ENCODE measurements at places on chromosomes 11 and 22.

- no peak for DNase-seq
These were observed 10.8 kb downstream of the EHF start for GRCh38 chr11:34631737-34632104.

GRCh38 chr22:46754110-46754799, 8.2 kb upstream of the TBC1D22A start:
- no peak for DNase-seq

GRCh38 chr11:121958323-121958970, 157.6 kb downstream of the BLID start:
- DNase-seq: no peak

- no peak for DNase-seq
These were observed 12.7 kb upstream of the TMEM218 start for GRCh38 chr11:125123947-125124617.

GRCh38 chr11:114061681-114062049, 2.2 kb downstream of the ZBTB16 start:
- no peak for DNase-seq

- no peak for DNase-seq
These were observed 17.2 kb upstream of the BMAL1 start for GRCh38 chr11:13260201-13260962.

DNA sequence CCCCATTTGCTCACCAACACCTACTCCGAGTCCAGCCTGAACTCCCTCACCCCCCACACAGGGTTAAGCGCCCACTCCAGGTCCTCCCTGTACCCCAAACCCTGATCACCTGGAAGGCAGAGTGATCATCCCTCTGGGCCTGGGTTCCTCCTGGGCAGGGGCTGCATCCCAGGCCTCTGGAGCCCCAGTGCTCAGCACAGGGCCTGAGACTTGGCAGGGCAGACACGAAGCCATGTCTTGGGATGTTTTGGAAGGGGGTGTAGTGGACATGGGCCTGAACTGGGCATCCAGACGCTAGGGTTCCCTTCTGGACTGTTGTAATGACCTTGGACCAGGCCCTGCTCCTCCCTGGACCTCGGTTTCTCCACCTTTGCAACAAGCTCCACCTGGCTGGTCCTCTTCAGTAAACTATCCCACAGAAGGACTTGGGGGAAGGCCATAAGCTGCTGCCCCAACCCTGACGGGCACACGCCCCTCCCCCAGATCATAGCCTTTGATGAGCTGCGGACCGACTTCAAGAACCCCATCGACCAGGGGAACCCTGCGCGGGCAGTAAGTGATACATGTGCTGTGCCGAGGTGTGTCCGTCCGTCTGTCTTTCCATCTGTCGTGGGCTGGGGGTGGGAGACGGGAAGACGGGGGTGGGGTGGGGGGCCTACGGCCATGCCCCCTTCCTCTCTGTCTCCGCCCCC, 3.9 kb downstream of the CNIH2 start:
- DNase-seq: no peak

- no peak for DNase-seq
These were observed 7.8 kb downstream of the SLCO2B1 start for GRCh38 chr11:75158696-75159150.

GRCh38 chr11:68518191-68518590, 57.6 kb downstream of the PPP6R3 start:
- DNase-seq: no peak

GRCh38 chr11:34640050-34640923, 19.4 kb downstream of the EHF start:
- no peak for DNase-seq

DNA sequence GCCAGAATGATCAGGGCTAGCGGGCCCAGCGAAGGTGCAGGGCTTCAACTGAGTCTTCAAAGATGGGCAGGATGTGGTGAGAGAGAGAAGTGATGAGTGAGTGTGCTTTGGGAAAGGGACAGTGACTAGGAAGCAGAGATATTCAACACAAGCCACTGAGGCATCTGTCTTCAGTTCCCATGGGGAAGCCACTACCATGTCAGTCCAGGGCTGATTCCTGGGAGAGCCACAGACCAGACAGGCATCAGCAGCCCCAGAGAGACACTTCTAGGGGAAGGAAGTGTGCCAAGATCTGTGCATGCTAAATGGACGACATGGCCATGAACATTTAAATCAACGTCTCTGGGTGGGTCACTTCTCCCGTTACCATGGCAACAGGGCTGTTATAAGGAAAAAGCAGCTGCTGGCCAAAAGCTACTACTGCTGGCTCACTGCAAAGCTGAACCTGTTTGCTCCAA, 28.5 kb downstream of the P4HA3 start:
- no peak for DNase-seq

- no peak for DNase-seq
These were observed 132.1 kb downstream of the OSBP2 start for GRCh38 chr22:30826670-30827355.

DNA sequence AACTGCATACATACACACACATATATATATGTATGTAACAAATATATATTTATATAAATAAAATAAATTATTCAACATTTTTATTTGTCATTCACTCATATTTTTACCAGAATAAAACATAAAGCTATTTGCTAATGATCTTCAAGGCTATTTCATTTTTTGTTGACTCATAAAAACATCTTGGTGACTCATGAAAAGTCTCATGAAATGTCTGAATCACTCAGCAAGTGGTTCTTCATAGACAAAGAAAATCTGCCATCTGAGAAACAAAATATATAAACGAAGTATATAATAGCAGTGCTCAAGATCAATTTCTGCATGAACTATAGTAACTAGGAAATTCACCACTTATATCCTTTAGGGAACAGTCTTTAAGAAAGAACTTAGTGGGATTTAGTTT, 764.8 kb upstream of the FAT3 start:
- no peak for DNase-seq

DNA sequence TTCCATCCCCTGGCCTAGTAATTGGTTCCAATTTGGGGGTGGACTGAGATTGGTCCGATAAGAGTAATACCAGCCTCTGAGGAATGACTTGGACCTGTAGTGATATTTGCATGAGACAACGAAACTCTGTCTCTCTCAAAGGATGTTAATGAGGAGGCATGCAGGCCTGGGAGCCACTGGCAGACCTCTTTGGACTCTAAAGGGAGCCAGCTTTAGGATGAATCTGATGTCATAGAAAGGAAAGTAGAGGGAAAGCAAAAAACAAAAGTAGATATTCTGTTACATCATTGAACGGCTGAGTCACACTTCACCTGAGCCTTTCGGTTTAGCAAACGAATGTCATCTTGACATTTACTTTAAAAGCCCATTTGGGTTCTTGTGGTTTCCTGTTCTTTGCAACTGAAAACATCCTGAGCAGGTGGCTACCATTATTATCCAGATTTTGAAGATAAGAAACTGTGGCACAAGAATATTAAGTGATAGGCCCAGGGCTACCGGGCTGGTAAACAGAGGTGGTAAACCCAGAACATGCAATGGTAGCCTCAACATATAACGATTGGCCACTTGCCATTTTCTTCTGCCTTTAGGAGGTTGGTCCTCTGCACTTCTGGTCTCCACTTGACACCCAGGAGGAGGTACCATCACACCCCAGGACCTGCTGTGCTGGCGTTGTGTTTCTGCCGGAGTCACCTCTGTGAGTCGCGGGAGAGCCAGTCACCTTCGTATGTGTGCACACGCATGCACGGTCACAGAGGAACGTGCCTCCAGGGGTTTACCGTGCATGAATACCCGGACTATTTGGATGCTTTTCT, 42.7 kb downstream of the RTL6 start:
- peak; percentile 12 for DNase-seq

DNA sequence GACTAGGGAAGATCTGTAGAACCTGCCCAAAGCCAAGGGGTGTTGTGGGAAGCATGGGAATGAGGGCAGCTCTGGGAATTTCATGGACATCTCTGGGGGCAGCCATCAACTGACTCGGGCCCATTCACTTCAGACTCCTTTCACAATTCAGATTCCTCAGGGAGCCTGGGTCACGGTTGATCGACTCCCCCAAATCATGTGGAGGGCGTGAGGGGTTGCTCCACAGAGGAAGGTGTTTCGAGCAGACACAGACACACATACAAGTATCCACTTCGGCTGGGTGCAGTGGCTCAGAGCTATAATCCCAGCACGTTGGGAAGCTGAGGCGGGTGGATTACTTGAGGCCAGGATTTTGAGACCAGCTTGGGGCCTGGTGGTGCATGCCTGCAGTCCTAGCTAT, 15.7 kb downstream of the STX3 start:
- no peak for DNase-seq

GRCh38 chr22:24325105-24325757, 54.6 kb downstream of the SPECC1L start:
- no peak for DNase-seq

- no peak for DNase-seq
These were observed 38.7 kb downstream of the EIF3F start for GRCh38 chr11:8025816-8026215.

GRCh38 chr11:79973721-79974617, 533.1 kb upstream of the TENM4 start:
- DNase-seq: no peak

GRCh38 chr22:22802339-22802970, 85.2 kb upstream of the IGLL5 start:
- peak; percentile 24 for DNase-seq

- DNase-seq: no peak
These were observed 772 bp downstream of the NAV2 start for GRCh38 chr11:19713196-19714021.

- DNase-seq: no peak
These were observed 708.5 kb upstream of the RAG2 start for GRCh38 chr11:37306563-37306962.

DNA sequence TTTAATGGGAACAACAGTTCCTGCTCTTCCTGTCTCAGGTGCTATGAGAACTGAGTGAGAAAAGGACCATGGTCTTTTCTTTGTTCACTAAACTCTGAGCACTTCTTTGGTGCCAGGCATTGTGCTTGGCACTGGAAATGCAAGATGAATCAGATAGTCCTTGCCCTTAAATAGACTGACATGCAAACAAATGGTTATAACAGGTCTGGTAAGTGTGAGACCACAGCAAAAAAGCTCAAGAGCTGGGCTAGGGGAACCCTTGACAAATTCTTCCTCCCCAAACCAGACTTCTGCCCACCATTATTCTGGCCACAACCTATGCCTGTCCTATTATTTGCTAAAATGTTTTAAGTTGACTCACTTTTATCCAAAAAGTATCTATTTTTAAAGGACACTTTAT, 5.1 kb downstream of the SLC43A3 start:
- DNase-seq: no peak

DNA sequence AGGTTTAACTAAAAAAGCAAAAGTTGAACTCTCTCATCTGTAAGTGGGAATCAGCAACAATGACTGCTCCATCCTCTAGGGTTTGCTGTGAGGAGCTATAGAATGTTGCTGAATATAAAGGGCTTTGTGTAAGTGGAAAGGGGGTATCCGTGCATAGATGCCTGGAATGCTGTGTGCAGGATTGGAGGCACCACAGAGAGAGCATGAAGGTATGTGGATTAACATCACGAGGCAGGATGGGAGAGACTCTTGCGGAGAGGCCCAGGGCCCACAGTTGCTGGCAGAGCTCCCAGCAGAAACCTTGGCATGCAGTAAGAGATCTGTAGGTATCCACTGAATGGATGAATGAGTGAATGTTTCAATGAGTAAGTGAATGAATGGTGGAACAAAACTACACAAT, 298.7 kb upstream of the DDI1 start:
- DNase-seq: no peak

DNA sequence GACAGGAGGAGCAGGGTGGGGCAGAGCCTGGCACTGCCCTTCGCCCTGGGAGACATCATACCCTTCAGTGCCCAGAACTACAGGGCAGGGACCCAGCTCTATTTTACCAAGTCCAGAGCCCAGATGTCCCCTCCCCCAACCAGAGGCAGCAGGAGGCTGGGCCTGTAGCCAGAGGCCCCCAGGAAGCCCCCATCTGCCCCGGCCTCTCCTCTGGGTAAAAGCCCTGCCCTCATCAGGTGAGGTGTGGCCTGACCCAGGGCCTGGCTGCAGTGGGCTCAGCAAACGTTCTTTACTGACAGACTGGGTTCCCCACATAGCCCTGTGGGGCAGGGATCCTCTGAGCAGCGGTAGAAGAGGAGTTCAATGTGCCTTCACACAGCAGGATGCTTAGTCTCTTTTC, 51.8 kb upstream of the SLC22A12 start:
- DNase-seq: no peak

- DNase-seq: no peak
These were observed 6.1 kb upstream of the ARAP1 start for GRCh38 chr11:72758304-72758689.

Data from activated CD8-positive, alpha-beta memory T cell treated with anti-CD3 and anti-CD28 coated beads for 4 hours (primary cell).